ENCODE measurements at places on chromosomes 5 and 9. TPM values are rescaled to one million over a fixed set of nuclear protein-coding genes. Genes with fewer than 3 reads are reported as not detected.

DNAH5 gene
- total RNA-seq = 29.3 TPM

DNA sequence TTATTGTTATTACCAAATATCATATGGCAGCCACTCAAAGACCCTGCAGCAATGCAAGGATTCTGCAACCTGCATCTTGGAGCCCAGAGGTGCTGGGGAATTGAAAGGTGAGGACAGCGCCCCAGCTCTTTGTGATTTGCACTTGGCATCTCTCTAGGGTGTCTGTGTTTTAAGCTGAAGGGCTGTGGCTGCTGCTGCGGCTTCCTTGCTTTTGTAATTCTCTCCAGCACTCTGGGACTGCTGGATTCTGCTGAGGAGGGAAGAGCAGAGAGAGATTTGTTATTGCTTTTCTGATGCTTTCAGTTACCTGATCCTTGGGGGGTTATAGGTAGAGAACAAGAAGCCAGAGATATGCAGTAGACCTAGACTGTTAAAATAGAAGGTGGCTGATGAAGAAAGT lies 562.4 kb downstream of the EBF1 start:
- no peak for DNase-seq

SLC34A1 gene
- not detected for total RNA-seq

DNA sequence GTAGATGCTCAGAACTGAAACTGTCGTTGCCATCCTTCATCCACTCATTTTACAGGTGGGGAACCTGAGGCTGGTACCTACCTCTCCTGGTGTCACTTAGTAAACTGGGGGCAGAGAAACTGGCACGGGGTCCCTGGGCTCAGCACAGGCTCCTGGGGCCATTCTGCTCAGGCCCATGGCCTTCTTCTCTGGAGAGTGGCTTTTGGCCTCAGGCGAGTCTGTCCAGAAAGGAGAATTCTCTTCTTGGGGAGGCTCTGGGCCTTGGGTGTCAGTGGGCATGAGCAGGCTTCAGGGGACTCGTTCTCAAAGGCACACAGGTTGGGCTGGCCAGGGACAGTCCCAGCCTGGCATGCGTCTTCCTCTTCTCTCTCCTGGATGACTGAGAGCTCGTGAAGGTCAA lies 24.6 kb downstream of the COL5A1 start:
- no peak for DNase-seq

GRCh38 chr5:24497145-24497544 lies 147.6 kb downstream of the CDH10 start:
- no peak for DNase-seq

- DNase-seq = no peak
These were observed 71.4 kb upstream of the SPTLC1 start for GRCh38 chr9:92186631-92187030.

LHX3 gene
- total RNA-seq = not detected

- DNase-seq = no peak
These were observed 44.6 kb upstream of the TMC1 start for GRCh38 chr9:72476617-72477437.

FRMPD1 gene
- 0.06 TPM for total RNA-seq

DNA sequence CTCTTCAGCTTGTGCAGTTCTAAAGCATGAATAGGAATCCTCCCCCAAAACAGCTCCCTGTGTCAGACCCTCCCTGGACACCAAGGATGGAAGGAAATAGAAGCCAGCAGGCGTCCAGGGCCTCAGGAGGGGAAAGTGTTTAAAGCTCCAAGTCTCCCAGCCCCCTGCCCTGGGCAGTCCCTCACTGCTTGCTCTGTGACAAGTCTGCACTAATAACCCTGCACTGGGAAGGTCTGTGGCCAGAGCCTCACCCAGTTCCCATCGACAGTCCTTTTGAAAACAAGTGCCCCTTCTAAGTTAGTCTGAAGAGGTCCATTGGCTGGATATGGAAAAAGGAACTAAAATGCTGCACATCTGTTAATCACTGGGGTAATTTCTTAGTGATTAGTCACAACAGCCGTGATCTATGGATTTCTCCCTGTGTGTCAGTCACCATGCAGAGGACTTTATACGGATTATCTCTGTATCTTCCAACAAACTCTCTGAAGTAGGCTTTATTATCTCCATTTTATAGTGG lies 195.3 kb downstream of the FBXL7 start:
- DNase-seq = no peak

DNA sequence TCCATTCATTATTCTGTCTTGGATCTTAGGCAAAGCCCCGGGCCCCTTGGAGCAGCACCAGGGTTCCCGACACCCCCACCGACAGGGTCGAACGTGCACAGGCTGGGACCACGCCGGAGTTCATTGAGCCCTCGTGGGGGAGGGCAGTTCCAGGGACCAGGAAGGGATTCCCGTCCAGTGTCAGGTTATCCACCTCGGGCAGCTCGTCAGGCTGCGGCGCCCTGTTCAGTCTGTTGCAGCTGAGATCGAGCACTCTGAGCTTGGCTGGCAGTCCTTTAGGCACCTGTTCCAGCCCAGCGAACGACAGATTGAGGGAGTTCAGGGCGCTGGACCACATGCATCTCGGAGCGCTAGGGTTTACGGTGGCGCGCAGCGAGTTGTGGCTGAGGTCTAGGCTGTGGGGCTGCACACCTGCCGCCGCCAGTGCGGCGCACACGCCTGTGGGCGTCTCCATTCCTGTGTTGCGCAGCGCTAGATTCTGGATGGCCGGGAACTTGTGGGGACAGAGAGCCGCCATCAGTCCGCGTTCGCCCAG lies 1.1 kb downstream of the CD14 start:
- no peak for DNase-seq

SPATA6L gene
- total RNA-seq = 18.2 TPM

- no peak for DNase-seq
These were observed 21.8 kb downstream of the TNIP1 start for GRCh38 chr5:151058891-151059489.

GRCh38 chr5:75364571-75365280 lies 27.7 kb downstream of the HMGCR start:
- no peak for DNase-seq

- no peak for DNase-seq
These were observed 21.1 kb upstream of the C5orf24 start for GRCh38 chr5:134824681-134825080.

MARVELD2 gene
- 25.6 TPM for total RNA-seq

GCNT4 gene
- total RNA-seq = 2.8 TPM

- no peak for DNase-seq
These were observed 46.0 kb downstream of the RAPGEF1 start for GRCh38 chr9:131693651-131694597.

DNA sequence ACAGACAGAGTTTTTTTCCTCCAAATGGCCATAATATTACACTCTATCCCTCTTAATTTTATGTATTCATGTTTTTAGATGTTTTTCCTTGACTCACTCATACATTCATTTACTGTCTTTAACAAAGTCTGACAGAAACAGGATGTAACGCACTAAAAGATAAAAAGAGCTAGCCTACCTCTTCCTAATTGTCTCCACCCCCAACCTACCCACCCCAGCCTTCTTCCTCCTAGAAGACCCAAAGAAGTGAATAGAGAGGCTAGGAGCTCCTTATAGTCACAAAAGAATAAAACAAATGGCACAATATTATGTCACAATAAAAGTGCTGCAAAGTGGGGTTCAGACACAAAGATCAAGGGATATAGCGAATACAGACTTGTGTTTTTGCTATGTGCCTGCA lies 719 bp downstream of the NOL8 start:
- no peak for DNase-seq

- DNase-seq = no peak
These were observed 16.7 kb upstream of the GPBP1 start for GRCh38 chr5:57157131-57157530.

- DNase-seq = peak; percentile 25
These were observed 184.5 kb upstream of the GNA14 start for GRCh38 chr9:77832639-77833038.

- no peak for DNase-seq
These were observed 166.9 kb downstream of the CDC42SE2 start for GRCh38 chr5:131430794-131431193.

GRCh38 chr9:133188006-133188842 lies 20.8 kb downstream of the OBP2B start:
- peak; percentile 31 for DNase-seq

DNA sequence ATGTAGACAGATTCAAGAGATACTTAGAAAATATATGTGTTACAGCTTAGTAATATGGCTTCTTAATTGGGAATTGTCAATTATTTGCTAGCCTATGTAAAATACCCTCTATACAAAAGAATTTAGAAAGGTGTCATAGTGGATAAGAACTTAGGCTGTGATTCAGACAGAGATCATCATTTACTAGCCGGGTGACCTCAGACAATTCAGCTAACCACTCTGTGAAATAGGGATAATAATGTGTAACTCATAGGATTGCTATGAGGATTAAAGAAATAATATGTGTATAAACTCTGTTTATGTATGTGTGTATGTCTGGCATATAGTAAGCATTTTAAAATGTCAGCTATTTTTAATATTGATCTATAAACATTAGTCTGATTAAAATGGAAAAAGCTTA lies 5.9 kb upstream of the LARS1 start:
- DNase-seq = no peak

DNA sequence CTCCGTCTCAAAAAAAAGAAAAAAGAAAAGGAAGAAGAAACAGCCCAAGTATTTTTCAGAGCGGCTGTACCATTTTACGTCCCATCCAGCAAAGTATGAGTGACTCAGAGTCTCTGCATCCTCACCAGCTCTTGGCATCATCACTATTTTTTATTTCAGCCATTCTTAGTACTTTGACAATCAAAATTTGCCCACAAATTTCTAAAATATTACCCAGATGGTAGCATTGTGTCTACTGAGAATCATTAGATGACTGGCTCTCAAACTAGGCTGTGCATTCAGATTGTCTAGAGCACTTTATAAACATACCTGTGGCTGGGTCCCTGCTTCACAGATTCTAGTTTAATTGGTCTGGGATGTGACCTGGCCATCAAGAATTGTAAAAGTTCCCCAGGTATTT lies 21.6 kb upstream of the MELK start:
- DNase-seq = no peak

GRCh38 chr5:53856506-53856905 lies 296.1 kb downstream of the NDUFS4 start:
- no peak for DNase-seq

UBE2QL1 gene
- total RNA-seq = 0.09 TPM

CENPK gene
- 5.6 TPM for total RNA-seq

PTPN3 gene
- total RNA-seq = 16.9 TPM

NPR3 gene
- total RNA-seq = 13.7 TPM

GRCh38 chr5:65066387-65067146 lies 297.8 kb downstream of the CWC27 start:
- no peak for DNase-seq

ACOT12 gene
- total RNA-seq = not detected

FBXL17 gene
- total RNA-seq = 21.4 TPM

- no peak for DNase-seq
These were observed 502.3 kb downstream of the DIRAS2 start for GRCh38 chr9:90140131-90140818.

DNA sequence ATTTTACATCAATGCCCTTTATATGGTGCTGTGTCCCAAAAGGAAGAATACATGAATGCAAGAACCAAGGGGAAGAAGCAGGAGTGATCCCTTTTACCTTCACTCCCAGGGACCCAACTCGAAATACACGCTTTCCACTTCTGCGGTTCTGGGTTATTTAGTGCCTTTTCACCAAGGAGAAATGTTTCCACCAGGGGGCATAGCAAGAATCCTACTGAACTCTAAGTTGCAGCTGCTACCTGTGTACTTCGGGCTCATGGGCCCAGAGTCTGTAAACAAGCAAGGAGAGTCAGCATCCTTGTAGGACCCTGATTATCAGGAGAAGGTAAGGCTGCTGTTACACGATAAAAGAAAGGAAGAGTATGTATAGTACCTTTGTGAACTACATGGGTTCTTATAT lies 45.7 kb downstream of the DPYSL3 start:
- peak; percentile 43 for DNase-seq

LVRN gene
- 0.25 TPM for total RNA-seq

GFI1B gene
- 0.25 TPM for total RNA-seq

SLCO6A1 gene
- not detected for total RNA-seq

DNA sequence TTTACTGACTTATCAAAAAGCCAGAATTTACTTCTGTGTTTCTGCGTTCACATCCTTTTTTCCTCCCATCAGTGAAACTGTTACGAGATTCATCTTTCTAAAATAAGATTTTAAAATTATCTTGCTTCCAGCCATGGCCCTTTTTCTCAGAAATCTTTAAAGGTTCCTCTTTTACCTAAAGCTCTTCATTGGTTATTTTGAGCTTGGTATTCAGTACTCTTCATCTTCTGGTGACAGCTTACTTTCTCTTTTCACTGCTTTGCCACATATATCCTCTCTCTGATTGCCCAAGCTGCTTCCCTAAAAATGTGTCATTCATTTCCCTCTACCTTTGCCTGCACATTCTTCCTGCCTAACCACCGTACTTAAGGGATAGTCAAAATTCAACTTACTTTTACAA lies 32.3 kb downstream of the TGFBR1 start:
- no peak for DNase-seq

GPR151 gene
- not detected for total RNA-seq

GRCh38 chr5:83011985-83012384 lies 65.2 kb downstream of the TMEM167A start:
- DNase-seq = no peak

- no peak for DNase-seq
These were observed 68.2 kb upstream of the APC start for GRCh38 chr5:112669328-112669963.

CCNH gene
- total RNA-seq = 49.6 TPM

MYMK gene
- not detected for total RNA-seq

GRCh38 chr9:117095081-117095480 lies 319.8 kb downstream of the ASTN2 start:
- no peak for DNase-seq

DNA sequence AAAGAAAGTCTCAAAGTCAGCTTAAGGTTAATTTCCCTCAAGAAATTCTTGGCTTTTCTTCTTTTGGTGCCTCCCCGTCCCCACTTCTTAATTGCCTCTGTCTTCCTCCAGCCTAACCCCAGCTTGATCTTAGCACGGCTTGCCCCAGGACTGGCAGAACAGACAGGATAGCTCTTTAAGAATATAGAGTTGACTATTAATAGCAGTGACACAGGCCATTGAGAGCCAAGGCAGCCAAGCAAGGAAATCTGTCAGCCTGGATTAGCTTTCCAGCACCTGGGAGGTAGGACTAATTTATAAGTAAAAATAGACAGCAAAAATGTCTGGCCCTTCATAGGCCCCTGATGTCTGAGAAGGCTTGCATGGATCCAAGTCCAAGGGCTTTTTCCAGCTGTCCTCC lies 384.6 kb upstream of the SLC30A5 start:
- no peak for DNase-seq

C5orf52 gene
- total RNA-seq = not detected

NIPAL4 gene
- total RNA-seq = 0.55 TPM

GRCh38 chr5:56176871-56177533 lies 56.1 kb downstream of the ANKRD55 start:
- no peak for DNase-seq

DNA sequence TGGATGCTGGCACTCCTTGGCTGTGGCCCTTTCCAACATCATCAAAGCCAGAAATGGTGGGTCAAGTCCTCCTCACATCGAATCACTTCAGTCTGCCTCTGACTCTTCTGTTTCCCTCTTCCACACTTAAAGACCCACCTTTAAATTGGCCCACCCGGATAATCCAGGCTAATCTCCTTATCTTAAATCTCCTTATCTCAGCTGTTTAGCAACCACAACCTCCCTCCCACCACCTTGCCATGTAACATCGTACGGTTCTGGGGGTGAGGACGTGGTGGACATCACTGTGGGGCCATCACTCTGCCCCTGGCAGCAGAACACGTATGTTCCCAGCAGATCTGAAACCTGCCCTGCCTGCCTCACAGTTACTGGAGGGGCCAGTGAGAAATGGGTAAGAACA lies 11.5 kb downstream of the IGFBPL1 start:
- DNase-seq = no peak

Measured in lung (tissue), 17 donors.